Right lobe of liver (tissue), 6 donors: ENCODE measurements at places on chromosomes 16 and 17. TPM values are rescaled to one million over a fixed set of nuclear protein-coding genes. Genes with fewer than 3 reads are reported as not detected.

ZP2 gene
- not detected for total RNA-seq

SLC16A13 gene
- total RNA-seq = 66.4 TPM

SPG7 gene
- 70.5 TPM for total RNA-seq

NFATC2IP gene
- 16.5 TPM for total RNA-seq

DNA sequence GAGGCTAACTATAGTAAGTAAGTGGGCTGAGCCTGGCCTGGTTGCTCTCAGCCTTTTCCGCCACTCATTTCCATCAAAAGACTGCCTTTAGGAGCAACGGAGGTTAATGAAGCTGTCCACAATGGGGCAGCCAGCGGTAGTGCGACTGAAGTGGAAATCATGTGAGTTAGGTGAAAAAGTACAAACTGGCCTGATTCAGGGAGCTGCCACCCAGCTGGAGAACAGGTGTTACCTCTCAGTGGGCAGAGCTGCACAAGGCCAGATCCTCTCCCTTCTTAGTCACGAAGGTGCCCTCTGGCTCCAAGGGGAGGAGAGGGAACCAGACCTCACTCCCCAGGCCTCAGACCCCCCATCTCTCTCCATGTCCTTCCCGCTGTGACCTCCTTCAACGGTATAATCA lies 34.4 kb upstream of the CDRT4 start:
- no peak for DNase-seq
